Midbrain (tissue), 1 donor: ENCODE measurements at places on chromosomes 1 and 21.
A peak's percentile ranks its signal among the peaks of the same experiment; 100 is the strongest.

GRCh38 chr1:168607872-168608428 lies 31.5 kb downstream of the XCL1 start:
- no peak for DNase-seq

DNA sequence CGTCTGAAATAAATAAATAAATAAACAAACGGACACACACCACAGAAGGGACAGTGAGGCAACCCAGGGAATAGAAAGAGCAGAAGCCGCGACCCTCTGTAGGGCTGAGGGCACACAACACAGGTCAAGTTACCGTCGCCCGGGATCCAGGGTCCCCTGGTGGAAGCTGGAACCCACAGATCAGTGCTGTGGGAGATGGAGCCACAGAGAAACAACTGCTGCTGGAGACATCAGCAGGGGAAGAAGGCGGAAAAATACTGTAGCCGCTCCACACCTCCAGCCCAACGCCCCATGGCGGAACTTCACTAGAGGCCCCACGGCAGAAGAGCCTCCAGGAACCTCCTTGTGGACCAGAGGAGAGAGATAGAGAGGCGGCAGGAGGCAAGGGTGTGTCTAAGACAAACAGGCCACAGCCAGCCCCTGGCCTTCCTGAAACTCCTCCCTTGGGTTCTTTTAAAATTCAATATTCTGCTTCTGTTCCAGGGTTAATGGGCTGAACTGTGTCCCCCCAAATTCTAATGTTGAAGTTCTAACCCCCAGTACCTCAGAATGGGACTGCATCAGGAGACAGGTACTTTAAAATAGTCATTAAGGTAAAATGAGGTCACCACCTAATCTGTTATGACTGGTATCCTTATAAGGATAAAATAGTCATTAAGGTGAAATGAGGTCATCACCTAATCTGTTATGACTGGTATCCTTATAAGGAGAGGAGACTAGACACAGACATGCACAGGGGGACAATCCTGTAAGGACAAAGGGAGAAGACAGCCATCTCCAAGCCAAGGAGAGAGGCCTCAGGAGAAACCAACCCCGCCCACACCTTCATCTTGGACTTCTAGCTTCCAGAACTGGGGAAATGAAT lies 7.7 kb upstream of the HLCS start:
- DNase-seq, result no peak

- no peak for DNase-seq
Measured at GRCh38 chr1:7224644-7225043, 439.4 kb downstream of the CAMTA1 start.

- DNase-seq, result no peak
Measured at GRCh38 chr1:57423656-57424211, at the start of gene DAB1. Gene DAB1, minus strand, starts transcription at chr1:57424060. Its CDS starts 133,030 bp downstream, at chr1:57291030.

DNA sequence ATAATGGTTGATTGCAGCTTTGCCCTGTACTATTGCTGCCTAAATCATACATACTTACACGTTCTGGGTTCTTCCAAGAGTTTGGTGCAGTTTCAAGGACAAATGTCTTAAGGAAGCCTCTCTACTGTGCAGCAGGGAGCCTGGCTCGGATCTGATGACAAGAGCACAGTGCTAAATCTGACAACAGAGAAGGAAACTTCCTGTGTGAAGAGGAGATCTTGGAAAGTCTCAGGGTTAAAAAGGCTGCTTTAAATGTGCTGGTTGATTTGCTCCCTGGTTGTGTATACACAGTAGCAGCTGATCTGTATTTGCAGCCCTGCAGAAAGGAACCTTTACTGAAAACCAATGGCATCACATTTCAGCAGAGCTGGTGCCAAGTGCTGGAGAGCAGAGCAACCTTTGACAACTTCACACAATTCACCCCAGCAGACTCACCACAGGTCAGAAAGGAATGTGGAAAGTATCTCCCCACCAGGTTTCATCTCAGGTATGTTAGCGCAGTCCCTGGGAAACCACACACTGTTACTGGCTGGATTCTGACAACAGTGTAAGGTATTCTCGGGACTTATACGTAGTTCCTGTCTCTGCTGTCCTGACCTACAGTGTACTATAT lies 355.0 kb upstream of the ESRRG start:
- DNase-seq, result no peak

GRCh38 chr1:210248341-210248740 lies 15.7 kb downstream of the SERTAD4 start:
- DNase-seq, result no peak

DNA sequence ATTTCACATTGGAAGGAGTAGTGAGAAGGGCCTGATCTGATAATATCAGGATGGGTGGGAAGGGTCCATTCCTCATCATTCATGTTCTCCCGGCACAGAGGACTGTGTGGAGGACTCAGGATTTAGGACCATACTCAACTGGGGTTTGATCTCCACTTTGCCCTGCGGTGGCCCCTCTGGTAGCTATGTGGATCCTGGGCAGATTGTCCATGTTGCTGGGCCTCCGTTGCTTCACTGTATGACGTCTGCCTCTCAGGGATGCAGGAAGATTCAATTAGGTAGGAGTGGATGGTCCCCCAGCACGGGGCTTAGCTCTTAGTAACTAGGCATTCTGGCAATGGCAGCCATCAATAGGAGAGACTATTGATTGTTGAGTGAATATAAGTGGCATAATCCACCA lies 2.3 kb downstream of the ETS2 start:
- DNase-seq, result no peak

DNA sequence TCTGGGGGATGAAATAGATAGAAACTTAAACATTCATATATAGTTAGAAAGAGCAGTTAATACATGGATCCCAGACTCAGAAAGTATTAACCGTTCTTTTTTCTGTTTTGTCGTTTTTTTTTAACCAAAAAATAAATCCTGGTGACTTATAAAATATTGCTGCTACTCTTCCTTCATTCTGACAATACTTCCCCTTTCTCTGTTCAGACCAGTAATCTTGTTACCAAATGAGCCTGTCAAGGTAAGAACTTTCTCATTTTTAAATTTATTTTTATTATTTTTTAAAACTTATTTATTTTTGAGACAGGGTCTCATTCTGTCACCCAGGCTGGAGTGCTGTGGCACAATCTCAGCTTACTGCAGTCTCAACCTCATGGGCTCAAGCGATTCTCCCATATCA lies 13.7 kb downstream of the PTPN22 start:
- DNase-seq, result no peak

DNA sequence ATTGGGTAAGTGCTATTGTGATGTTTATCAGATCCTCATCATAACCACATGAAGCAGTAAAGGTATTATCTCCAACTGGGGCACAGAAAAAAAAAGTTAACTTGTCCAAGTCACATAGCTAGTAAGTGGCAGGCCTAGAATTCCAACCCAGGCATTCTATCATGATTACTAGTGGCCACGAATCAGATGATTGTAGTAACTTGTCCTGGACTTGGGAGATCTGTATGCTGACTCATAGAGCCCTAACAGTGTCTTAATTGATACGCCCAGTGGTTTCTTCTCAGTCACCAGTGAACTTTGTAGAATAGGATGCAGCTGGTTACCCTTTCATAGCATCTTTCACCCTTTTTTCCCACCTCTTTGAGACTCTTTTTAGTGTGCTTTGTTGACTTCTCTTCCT lies 91.1 kb upstream of the UBE2U start:
- no peak for DNase-seq

GRCh38 chr1:220344745-220345144 lies 72.5 kb upstream of the RAB3GAP2 start:
- no peak for DNase-seq

- peak; percentile 95 for DNase-seq
Measured at GRCh38 chr1:19311931-19312781, at the start of the genes AKR7A2 and SLC66A1. Gene AKR7A2, minus strand, starts transcription at chr1:19312144. Its CDS starts 20 bp downstream, at chr1:19312124. Gene SLC66A1, plus strand, starts transcription at chr1:19312326. Its CDS starts 5,352 bp downstream, at chr1:19317678.

GRCh38 chr1:189752461-189752995 lies 725.1 kb downstream of the BRINP3 start:
- DNase-seq, result no peak

GRCh38 chr1:182527680-182528079 lies 61.4 kb downstream of the RNASEL start:
- DNase-seq, result no peak

GRCh38 chr1:7007902-7008301 lies 222.6 kb downstream of the CAMTA1 start:
- DNase-seq, result no peak

GRCh38 chr1:163706915-163707314 lies 385.2 kb downstream of the NUF2 start:
- no peak for DNase-seq

GRCh38 chr1:215458104-215458503 lies 109.0 kb upstream of the KCTD3 start:
- DNase-seq, result no peak

GRCh38 chr1:71210718-71211117 lies 129.9 kb upstream of the ZRANB2 start:
- DNase-seq, result no peak

DNA sequence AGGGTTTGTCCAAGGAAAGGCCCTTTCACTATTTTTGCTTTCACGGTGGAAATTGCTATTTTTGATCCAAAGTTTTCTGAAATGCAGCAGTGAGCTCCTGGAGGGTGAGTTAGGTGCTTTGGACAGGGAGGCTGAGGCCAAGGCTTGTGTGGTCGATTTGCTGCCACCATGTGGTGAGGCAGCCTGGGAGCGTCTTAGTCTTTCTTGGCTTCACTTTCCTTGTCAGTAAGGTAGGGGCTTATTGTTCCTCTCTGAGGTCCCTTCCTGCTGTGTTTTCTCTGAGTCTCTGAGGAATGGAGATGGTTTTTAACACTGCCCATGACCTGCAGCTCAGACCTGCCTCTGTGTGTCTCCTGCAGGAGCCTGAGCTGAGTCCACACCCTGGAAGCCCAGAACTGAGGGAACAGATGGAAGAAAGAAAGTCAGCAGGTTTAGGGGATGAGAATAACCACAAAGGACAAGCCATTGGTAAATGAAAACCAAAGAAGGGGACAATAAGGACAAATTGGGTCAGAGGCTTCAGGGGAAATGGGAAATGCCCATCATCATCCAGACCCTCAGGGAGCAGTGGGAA lies 20.1 kb upstream of the S100A10 start:
- no peak for DNase-seq

DNA sequence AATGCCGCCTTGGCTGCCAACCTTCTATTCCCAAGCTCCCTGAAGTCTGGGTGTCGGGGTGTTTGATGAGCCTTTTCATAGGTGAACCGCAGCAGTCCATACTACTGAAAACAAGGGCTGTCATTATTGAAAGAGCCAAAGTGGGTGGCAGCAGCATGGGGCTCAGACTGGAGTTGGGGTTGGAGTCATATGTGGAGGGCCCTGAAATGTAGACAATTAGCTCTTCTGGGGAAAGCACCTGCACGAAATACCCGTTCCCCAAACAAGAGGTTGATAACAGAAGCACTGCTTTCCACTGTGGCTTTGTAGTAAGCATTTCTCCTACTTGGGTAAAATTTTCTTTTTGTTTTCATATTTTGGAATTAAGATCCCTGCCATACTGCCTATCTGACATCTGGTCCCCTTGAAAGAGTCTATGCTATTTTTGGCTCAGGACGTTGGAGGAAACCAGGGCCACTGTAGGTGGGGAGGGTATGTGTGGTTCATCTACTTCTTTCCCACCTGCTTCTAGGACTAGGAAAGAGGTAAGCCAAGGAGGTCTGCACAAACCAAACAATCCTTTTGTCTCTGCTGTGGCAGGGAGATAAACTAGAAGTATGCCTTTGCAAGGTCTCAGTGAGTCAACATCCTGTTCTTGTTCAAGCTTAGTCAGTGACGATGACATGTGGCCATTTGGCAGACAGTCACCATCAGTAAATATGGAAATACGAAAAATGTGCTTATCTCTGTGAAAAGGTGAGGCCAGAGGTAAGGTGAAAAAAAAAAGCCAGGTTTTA lies 197.0 kb upstream of the UBE2U start:
- no peak for DNase-seq

DNA sequence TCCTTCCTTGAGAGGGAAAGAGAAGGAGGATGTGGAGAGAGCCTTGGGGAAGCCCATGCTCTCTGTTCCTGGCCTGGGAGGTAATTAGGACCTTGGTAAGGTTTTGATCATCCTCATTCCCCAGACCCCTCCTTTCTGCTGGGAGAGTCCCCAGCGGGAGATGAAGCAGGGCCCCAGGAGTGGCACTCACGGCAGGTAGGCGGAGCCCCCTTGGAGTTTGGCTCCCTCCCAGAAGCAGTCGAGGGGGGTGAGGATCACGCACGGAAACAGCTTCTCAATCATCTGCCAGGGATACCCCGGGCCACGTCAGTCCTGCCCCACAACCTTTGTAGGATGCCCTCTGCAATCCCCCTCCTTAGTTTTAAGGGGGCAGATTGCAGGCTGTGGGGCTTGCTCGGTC lies 11.5 kb downstream of the PTCH2 start:
- DNase-seq, result no peak

- DNase-seq, result no peak
Measured at GRCh38 chr21:42664614-42665013, 11.2 kb downstream of the PDE9A start.

DNA sequence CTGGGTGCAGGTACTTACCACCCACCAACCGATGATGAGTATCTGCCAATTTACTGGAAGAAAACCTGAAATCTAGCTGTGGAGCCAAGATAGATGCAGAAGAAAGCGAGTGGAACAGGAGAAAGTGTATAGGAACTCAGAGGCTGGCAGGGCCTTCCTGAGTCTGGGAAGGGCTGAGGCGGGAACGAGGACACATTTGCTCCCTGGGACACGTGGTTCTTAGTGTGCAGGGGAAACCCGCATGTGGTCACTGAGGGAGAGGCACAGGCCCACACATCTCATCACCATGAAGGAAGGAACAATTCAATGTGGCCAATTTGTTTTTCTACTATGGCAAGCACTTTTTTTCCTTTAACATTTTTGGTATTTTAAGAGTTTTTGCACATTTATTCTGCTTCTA lies 8.2 kb downstream of the RYR2 start:
- no peak for DNase-seq

GRCh38 chr1:7070389-7071029 lies 285.3 kb downstream of the CAMTA1 start:
- DNase-seq, result peak; percentile 60

GRCh38 chr1:220804202-220804586 lies 17.5 kb downstream of the MTARC1 start:
- no peak for DNase-seq

GRCh38 chr21:15706696-15707095 lies 23.1 kb upstream of the USP25 start:
- DNase-seq, result no peak

DNA sequence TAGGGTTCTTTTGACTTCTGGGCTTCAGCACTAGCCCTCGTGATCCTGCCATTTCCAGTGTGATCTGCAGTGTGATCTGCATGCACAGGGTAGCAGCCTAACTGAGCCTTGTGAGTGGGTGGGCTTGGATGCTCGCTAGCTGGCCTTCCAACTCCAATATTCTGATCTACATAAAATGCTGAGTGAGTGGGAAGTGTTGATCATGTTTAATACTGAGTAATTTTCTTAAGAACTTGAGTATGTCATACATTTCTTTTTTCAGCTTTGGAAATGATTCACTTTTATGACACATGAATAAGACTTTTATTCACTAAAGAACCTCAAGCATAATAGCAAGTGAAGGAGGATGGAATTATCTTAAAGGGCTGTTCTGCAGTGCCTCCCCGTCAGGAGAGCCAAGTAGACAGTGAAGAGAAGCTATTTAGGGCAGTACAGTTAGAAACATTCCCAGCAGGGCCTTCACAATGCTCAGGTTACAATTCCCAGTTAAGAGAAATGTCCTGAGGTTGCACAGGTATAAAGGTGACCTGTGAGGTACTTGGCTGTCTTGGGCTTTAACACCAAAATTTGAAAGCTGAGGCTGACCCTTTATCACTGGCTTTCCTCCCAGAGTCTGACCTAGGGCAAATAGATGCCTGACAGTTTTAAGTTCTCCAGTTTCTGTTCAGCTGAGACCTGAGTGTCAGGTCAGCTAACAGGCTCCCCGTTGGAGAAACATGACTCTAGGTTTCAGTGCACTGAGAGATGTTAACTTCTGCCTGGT lies 29.1 kb upstream of the LRRC8C start:
- no peak for DNase-seq

- DNase-seq, result peak; percentile 80
Measured at GRCh38 chr1:10152709-10153284, 57.6 kb upstream of the KIF1B start.
